ENCODE measurements at places on chromosomes 4 and X.

- DNase-seq = no peak
These were observed 172.8 kb upstream of the FRMPD4 start for GRCh38 chrX:11965436-11965835.

- no peak for DNase-seq
These were observed 148.8 kb downstream of the INPP4B start for GRCh38 chr4:142697320-142697719.

DNA sequence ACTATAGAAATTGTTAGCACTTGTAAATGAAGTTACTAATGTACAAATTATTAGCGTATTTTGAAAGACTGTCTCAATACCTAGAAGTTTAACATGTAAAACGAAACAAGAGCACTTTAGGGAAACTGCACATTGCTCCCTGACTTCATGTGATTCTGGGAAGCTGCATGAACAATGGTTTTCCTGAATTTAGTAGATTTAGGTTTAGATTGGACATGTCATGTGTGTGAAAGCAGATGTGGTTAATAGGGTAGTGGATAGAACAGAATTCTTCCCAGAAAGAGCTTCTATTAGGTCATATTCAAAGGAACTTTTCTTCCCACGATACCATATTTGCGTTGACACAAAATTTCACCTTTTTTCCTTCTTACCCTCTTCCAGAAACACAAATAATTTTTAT, 14.9 kb upstream of the CXCL8 start:
- DNase-seq = no peak

DNA sequence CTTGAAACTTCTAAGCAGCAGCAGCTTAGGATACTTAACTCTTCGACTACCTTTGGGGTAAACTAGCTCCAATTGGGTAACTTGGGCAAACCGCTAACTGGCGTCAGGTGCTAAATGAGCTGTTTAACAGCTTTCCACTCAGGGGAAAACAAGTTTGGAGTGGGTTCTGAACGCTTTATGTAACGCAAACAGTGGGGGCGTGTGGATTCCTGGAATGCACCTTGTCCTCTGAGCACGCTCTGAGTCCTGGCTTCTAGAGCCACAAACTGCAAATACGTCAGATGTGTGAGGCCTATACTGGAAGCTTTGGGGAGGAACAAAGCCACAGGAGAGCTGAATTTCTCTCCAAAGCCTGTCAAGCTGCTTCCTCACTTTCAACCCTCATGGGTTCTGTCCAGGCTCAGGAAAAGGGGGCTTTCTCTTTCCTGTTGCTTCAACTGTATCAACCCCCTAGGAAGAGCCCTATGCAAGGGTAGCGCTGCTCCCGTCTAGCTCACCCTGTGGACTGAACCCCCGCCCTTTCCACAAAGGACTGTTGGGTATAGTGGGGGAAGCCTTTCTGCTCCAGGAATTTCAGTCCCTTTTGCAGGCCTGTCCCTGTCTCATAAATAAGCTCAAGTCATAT, 4.5 kb upstream of the WDR1 start:
- no peak for DNase-seq

- no peak for DNase-seq
These were observed 841 bp downstream of the ACOT9 start for GRCh38 chrX:23742174-23742696.

DNA sequence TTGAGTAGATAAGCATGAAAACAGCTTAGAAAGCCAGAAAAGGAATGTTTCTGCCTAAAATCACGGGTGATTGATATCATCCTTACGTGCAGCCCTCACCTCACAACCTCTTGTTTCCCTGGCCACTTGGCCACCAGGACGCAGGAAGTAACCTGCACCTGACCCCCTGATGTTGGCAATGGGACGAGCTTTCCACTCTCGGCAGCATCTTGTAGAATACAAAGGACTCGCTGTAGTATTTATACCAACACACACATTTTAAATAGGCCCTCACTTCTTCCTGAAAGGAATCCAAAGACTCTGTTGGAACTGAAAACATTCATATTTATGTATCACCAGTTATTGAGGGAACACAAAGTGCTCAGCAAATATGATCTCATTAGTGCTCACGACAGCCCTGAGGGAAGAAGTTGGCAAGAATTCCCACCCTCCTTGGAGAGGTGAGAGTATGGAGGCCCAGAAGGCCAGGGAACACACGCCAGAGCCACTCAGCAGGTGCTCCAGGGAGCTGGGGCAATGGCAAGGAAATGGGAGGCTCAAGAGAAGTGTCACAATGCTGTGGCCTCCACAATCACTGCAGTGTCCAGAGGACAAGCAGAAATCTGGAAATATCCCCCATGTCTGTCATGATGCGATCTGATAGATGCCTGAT, 103.3 kb upstream of the KIT start:
- DNase-seq = no peak

DNA sequence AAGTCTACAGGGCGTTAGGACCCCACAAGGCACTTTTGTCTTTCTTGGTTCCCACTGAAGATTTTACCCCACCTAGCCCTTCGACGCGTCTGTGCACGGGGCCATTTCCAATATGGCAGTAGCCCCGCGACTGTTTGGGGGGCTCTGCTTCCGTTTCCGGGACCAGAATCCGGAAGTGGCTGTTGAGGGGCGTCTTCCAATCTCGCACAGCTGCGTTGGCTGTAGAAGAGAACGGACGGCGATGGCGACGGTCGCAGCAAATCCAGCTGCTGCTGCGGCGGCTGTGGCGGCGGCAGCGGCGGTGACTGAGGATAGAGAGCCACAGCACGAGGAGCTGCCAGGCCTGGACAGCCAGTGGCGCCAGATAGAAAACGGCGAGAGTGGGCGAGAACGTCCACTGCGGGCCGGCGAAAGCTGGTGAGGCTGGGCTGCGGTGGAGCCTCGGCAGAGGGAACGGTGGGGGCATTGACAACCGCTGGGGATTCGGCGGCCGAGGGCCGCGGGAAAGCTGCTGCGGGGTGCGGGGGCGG, at the start of gene USP11:
Gene USP11, plus strand, starts transcription at position 207 of the 530 bp plus-strand sequence. Its CDS starts 35 bp downstream, at position 242.
- DNase-seq = peak; percentile 20

GRCh38 chr4:132180020-132180427, 969.1 kb upstream of the PCDH10 start:
- no peak for DNase-seq

DNA sequence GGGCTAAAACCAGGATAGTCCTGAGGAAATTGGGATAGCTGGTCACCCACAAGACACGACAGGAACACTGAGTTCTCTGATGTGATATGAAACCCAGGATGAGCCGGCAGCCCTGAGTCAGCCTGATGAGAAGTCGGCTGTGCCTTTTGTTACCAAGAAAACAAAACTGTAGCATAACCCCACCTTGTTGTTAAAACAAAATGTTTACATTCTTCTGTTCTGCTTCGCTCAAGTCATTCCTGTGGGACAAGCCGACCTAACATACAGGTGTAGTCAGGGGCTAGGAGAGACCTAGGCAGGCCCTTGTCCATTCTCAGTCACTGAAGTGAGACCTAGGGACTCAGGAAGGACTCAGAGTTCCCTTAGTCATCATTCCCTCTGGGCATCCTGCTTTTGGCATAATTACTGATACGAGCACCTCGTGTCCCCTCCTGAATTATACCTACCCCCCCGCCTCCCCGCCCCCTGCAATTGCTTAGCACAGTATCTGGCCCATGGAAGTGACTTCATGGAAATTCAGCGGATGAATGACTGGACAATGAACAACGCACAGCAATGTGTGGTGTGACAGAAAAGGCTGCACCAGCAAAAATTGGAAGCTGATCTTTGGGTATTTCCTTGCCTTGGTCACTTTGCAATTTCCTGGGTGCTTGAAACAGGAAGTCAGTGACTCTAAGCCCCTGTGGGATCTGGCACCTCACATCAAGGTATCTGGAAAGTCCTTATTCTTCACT, 31.9 kb upstream of the TLR2 start:
- no peak for DNase-seq

- no peak for DNase-seq
These were observed 4.6 kb downstream of the MPP1 start for GRCh38 chrX:154800478-154801210.

GRCh38 chr4:20773144-20773997, 73.1 kb downstream of the PACRGL start:
- no peak for DNase-seq

DNA sequence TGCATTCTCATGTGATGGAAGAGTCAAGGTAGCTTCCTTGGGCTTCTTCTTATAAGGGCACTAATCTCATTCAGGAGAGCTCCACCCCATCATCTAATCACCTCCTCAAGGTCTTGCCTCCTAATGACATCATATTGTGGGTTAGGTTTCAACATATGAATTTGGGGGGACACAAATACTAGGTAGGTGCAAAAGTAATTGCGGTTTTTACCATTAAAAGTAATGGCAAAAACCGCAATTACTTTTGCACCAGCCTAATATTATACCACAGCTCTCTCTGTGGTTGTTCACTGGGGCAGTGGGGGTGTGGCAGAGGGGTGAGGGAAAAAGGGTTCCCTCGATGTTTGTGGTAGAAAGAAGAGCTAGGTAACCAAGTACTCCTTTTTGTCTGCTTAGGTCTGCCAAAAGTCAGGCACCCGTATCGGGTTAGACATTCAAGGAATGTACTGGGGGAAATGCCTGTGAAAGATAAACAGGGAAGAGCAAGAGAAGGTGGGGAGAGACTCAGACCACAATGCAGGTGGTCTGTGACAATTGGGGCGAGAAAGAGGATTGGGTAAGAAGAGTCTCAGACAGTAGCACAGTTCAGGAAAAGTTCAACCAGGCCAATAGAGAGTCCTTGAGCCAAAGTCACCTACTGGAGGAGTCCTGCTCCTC, 78.9 kb upstream of the MTM1 start:
- no peak for DNase-seq

DNA sequence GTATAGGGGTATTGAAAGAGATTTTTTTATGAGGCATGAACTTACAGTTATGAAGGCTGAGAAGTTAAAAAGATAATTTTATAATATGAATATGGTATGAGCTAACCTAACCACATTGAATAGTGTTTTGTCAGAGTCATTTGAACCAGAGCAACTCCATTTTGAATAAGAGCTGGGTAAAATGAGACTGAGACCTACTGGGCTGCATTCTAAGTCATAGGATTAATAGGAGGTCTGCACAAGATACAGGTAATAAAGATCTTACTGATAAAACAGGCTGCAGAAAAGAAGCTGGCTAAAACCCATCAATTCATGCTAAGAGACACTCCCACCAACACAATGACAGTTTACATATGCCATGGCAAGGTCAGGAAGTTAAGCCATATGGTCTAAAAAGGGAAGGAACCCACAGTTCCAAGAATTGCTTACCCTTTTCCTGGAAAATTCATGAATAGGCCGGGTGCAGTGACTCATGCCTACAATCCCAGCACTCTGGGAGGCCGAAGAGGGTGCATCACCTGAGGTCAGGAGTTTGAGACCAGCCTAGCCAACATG, 209.2 kb downstream of the TECRL start:
- no peak for DNase-seq

GRCh38 chr4:78753091-78753490, 23.1 kb upstream of the BMP2K start:
- DNase-seq = no peak

GRCh38 chr4:140807491-140808252, 51.5 kb upstream of the TBC1D9 start:
- no peak for DNase-seq
